ENCODE measurements at places on chromosomes 16 and 17. TPM values are rescaled to one million over a fixed set of nuclear protein-coding genes. Genes with fewer than 3 reads are reported as not detected.

Gene NECAB2
- 0.09 TPM for polyA plus RNA-seq

GRCh38 chr16:30972872-30973271, 12.1 kb upstream of the HSD3B7 start:
- DNase-seq: no peak
- no peak overlapping the region for H3K4me3 ChIP-seq
- no peak overlapping the region for H3K27ac ChIP-seq
- H3K27me3 ChIP-seq: no peaks in the 10 kb centered on the region

DNA sequence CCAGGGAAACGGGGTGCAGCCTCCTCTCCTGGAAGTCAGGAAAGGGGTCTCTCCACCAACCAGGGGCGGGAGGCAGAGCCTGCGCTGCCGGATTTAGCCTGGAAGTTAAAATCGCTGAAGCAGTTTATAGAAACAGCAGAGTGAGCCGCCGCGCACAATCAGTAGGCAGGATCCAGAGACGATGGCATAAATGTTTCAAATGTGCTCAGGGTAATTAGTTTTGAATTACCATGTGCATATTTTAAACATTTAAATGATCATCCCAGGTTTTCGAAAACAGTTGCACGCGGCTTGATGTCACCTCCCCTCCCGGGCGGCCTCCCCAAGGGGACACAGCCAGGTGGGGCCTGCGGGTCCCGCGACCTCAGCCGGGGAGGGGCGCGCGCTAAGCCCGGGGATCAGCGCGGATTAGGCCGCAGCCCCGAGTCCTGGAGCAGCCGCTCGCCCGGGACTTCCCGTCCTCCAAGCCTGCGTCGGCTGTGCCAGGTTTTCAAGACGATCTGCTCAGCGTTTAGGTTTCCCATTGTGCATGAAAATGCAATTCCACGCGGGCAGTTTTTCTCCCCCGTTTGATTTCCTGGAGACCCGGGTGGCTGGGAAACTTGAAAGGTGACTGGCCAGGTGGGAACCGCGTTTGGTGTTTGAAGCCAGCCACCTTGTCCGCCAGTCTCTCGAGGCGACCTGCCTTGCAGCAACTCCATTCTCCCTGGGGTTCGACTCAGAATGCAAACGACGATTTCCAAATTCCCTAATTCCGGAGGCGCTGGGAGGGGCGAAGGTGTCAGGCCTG, 78.3 kb downstream of the RPA1 start:
- no peaks in the 10 kb centered on the region for H3K36me3 ChIP-seq
- no peaks in the 10 kb centered on the region for H3K27me3 ChIP-seq
- peak overlapping the region; percentile 42 for H3K27ac ChIP-seq
- H3K4me1 ChIP-seq: peaks cover 35% of the 10 kb centered on the region
- H3K4me3 ChIP-seq: peak overlapping the region; percentile 59
- peak; percentile 27 for DNase-seq

- no peaks in the 10 kb centered on the region for H3K36me3 ChIP-seq
- no peak for DNase-seq
- H3K4me1 ChIP-seq: peaks cover 5% of the 10 kb centered on the region
- no peak overlapping the region for H3K27ac ChIP-seq
These were observed 48.3 kb downstream of the HIC1 start for GRCh38 chr17:2102931-2103809.

Gene PHOSPHO1
- 0.68 TPM for polyA plus RNA-seq

GRCh38 chr16:71707199-71707598, 17.3 kb downstream of the PHLPP2 start:
- H3K27me3 ChIP-seq: no peaks in the 10 kb centered on the region
- no peak overlapping the region for H3K4me3 ChIP-seq
- peaks cover 17% of the 10 kb centered on the region for H3K4me1 ChIP-seq
- no peaks in the 10 kb centered on the region for H3K36me3 ChIP-seq
- peak overlapping the region; percentile 41 for H3K27ac ChIP-seq
- DNase-seq: no peak

DNA sequence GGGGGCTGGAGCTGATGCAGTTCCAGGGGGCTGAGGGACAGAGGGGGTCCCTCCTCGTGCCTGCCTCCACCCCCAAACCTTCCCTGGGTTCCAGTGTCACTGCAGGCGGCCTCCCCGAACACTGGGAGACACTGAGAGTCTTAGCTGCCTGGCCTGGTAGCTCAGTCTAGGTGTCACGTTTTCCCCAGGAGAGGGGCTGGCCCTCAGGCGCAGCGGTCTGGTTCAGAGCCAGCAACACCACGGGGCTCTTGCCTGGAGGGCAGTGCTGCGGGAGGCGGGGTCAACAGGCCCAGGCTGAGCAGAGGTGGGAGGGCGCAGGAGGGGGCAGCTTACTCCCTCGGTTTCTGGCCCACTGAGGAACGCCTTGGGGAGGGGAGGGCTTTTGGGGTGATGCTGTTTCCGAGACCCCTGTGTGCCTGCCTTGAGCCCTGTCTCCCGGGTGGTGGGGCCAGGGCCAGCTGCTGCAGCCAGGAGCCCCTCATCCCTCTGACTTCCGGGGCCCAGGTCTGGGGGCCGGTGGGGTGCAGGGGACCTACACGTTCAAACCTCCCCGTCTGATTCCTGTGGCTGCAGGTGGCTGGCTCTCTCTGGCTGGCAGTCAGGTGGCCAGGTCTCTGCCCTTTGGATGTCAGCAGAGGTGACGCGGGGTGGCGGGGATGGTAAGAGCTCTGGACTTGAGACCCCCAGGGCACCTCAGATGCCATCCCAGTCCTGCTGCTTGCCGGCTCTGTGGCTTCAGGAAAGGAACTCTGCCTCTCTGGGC, 89.3 kb upstream of the GSE1 start:
- no peak for DNase-seq
- no peak overlapping the region for H3K4me3 ChIP-seq
- no peaks in the 10 kb centered on the region for H3K4me1 ChIP-seq
- no peaks in the 10 kb centered on the region for H3K36me3 ChIP-seq
- no peaks in the 10 kb centered on the region for H3K27me3 ChIP-seq
- no peak overlapping the region for H3K27ac ChIP-seq

Gene BHLHA9
- polyA plus RNA-seq: not detected

DNA sequence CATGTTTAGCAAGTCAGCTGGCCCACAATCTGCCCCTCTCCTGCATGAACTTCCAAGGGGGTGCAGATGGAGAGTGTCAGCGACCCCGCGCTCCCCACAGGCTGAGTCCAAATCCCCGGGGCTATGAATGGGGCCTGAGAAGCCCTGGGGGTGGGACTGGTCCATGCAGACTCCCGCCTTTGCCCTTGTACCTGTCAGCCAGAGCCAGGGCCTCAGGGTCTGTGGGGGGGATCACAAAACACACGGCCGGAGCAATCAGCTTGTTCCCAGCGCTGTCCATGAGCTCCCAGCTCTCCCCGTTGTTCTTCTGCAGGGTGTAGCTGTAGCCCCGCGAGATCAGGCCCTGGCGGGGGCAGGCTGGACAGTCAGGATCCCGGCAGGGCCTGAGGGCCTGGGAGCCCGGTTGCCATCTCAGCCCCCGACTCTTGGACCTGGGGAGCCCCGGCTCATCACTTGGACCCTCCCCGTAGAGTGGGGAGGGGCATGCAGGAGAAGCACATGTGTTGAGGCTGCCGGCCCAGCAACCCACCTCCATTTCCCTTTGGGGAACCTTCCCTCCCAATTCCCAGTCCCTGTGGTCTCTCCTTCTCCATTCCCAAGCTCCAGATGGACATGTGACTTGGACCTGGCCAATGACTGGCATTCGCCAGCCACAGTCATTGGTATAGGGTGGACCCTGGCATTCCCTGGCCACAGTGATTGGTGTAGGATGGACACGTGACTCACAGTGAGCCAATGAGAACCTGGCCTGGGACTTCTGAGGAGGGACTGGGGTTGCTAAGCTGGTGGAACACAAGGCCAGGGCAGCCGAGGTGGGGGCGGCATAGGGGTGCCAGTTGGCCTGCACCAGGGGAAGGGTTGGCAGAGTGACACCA, 42.4 kb downstream of the PPL start:
- no peak overlapping the region for H3K27ac ChIP-seq
- no peak overlapping the region for H3K4me3 ChIP-seq
- DNase-seq: no peak
- no peaks in the 10 kb centered on the region for H3K4me1 ChIP-seq
- no peaks in the 10 kb centered on the region for H3K27me3 ChIP-seq
- no peaks in the 10 kb centered on the region for H3K36me3 ChIP-seq
